ENCODE measurements at places on chromosomes 1 and 21.

DNA sequence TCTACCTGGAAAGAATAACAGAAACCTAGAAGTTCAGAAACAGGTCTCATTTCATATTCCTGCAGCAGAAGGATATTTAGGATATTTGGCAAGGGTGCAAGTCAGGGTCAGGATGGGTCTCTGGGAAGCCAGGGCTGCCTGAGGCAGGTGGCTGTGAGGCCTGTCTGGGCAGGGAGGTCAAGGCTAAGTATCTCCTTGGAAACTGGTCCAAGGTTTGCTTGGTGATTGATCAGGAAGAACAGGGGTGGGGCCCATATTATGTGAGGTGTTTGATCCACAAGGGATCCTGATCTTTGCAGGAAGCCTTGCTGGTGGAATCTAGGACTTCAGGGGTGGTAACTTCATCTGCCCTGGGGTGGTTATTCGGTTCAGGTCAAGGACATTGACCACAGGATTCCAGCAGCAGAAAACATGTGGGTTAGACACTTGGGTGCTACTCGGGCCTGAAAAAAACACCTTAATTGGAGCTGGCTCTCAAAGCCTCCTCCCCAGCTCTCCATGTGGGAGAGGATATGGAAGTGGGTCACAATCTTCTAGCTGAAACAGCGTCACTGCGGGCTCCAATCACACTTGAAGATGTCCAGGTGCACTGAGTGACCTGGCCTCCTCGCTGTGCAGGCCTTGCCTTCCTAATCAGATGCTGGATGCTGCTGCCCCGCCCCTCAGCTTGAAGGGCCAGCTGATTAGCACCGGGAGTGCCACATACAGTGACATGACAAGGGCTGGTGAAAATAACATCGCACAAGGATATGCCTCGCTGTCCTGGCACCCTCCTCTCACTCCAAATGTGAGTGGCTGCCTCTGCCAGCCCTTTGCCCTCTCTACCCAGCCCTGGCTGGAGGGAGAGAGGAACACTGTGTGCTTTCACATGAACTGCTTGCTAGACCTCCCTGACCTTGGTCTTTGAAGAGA, 8.7 kb downstream of the CTNNBIP1 start:
- no peak for DNase-seq

GRCh38 chr1:196873385-196873784, 14.5 kb upstream of the CFHR4 start:
- no peak for DNase-seq

DNA sequence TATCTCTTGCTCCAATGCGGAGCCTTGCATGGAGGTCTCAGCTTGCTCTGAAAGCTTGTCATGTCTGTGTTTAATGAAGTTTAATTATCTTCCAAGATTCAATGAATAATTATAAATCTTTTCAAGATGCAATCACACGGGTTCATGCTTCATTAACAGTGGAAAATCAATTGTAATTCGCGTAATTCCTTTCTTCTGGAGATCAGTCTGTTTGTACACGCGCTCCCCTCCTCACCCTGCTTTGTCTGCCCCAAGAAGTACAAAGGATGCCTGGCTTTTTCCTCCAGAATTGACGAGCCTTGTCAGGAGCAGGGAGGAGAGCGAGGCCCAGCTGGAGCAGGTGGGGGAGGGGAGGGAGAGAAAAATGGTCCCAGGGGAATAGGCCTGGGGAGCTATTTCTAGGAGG, 65.0 kb upstream of the DISP3 start:
- no peak for DNase-seq

DNA sequence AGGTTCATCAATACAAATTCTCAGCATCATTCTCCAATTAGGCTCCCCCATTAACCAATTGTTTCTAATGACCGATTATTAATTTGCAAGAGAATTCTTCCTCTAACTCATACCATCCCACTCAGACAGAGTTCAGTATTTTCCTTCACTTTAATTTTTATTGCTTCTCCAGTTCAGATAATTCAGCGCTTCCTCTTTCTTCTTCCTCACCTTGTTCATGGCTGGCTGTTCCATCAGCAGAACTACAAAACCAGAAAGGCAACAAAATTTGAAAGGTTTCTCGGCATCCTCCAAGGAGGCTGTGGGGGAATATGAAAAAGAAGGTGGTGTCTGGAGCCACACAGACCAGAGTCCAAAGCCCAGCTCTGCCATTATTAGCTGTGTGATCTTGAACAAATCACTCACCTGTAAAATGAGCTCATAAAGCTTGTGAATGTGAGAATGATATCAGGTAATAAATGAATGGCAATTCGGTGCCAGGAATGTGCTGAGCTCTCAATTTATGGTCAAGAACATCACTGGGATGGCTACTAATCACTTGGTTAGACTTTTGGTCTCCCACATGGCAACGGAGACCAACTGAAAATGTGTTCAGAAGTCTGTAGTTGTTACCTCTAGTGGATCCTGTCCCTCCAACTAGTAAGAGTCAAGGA, 11.7 kb upstream of the ZNF436 start:
- no peak for DNase-seq

GRCh38 chr1:201570886-201571624, 32.1 kb downstream of the NAV1 start:
- no peak for DNase-seq

DNA sequence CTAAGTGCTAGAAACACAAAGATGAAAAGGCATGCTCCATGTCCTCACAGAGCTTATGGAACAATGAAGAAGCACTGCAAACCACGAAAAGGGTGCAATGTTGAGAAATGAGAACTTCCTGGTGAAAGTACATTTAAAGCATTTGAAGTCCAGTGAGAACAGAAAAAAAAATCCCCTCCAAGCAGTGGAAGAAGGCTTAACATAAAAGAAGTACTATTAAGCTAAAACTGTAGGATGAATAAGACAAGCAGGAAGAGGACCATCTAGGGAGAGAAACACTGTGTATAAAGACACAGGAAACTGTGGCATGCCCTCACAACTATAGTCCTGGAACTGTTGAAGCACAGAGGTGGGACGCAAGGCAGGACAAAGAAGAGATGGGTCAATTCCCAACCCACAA, 10.0 kb downstream of the TP53BP2 start:
- no peak for DNase-seq

DNA sequence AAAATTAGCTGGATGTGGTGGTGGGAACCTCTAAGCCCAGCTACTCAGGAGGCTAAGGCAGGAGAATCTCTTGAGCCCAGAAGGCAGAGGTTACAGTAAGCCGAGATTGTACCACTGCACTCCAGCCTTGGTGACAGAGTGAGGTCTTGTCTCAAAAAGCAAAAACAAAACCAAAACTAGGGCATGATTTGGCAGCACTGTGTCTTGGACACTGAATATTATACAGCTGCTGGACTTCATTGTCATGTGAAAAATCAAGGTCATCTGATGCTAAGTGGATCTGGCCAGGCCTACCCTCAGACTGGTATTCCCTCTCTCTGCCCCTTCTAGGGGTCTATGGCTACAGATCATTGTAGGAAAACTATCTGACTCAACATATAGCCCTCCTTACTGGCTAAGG, 55.2 kb upstream of the MRPS6 start:
- DNase-seq = no peak

DNA sequence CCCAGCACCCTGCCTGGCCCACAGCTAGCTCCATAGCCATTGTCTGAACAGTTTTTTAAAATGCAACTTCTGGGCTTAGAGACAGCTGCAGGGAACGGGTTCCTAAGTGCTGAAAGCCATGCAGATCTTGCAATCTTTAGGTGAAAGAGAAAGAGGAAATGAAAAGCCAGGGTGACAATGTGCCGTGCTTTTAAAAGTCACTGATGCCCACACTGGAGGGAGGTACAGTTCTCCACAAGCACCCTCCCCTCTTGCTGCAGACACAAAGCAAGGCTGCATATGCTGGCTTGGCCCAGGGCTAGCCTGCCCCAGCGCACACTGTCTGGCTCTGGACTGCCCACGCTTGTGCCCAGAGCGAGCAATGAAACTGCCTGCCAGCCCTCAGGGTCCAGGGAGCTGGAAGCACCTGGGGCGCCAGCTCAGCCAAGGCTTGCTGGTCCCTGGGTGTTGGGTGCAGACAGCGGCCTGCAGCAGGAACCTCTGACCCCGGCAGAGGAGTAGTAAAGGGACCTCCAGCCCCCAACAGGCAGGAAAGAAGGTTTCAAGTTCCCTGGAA, 70.4 kb downstream of the AJAP1 start:
- DNase-seq = no peak
